ENCODE measurements at places on chromosomes 2 and 18. TPM values are rescaled to one million over a fixed set of nuclear protein-coding genes. Genes with fewer than 3 reads are reported as not detected.
A peak's percentile ranks its signal among the peaks of the same experiment; 100 is the strongest.

Gene DDX18
- total RNA-seq: 50.6 TPM

DNA sequence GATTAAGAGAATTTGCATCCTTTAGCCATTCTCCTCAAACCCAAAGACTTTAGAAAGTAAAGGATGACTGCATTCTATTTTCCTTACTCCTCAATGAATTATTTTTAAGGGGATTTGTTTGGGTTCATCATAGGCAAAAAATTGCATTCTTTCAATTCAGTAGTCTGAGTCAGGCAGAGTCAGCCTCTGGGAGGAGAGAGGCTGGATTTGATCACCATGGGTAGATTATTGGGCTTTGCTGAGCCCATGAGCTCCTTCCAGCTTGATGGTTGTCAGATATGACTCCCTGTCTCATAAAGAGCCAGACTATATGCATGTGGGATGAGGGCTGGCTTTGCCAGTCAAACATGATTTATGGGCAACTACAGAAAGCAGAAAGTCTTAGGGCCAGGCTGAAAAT is 101.2 kb downstream of the KCNS3 start:
- no peak for DNase-seq

- peak; percentile 42 for DNase-seq
These were observed 30.8 kb upstream of the ACYP2 start for GRCh38 chr2:54084600-54084999.

Gene FOXD4L1
- 0.13 TPM for total RNA-seq

Gene ADAM23
- 0.13 TPM for total RNA-seq

- no peak for DNase-seq
These were observed 242.1 kb upstream of the OSR1 start for GRCh38 chr2:19600506-19600905.
